ENCODE measurements at places on chromosomes 6 and 20.

GRCh38 chr6:165692106-165692653 lies 29.1 kb upstream of the PDE10A start:
- DNase-seq: no peak

GRCh38 chr6:125918681-125919566 lies 37.6 kb upstream of the HINT3 start:
- peak; percentile 79 for DNase-seq

GRCh38 chr20:55417836-55418235 lies 587.5 kb downstream of the CBLN4 start:
- DNase-seq: no peak

DNA sequence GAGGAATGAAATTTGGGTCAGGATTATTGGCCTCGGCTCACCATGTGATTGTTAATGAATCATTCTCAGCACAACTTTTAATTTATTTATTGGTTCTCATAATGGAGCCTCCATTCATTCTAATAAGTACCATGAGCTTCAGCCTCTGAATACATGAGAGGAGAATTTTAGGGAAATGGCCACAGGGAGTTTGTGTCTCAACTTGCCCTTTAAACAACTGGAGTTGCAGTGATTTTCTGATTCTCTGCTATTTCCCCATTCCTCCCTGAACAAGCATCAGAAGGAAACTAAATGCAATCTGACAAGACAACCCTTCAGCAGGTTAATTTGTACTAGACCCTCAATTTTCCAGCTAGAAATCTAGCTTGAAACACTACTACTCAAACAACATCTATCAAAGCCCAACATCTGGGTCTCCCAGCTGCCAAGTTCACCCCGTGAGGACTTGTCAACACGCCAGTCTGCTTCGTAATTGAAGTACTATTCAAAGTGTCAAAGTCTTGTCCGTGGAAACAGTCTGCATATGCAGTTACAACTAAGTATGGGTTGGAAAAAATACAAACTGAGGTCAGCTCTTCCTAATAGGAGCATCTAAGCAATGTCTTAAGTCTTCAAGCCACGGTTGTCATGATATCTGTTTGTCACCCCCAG lies 235.4 kb downstream of the CDH4 start:
- no peak for DNase-seq

- no peak for DNase-seq
Measured at GRCh38 chr6:13504611-13505344, 17.4 kb upstream of the GFOD1 start.

GRCh38 chr6:166638573-166638964 lies 11.5 kb upstream of the RPS6KA2 start:
- DNase-seq: no peak
